ENCODE measurements at places on chromosomes 3 and 15.

GRCh38 chr3:187458921-187459320 is 90.7 kb downstream of the RTP4 start:
- DNase-seq: no peak

DNA sequence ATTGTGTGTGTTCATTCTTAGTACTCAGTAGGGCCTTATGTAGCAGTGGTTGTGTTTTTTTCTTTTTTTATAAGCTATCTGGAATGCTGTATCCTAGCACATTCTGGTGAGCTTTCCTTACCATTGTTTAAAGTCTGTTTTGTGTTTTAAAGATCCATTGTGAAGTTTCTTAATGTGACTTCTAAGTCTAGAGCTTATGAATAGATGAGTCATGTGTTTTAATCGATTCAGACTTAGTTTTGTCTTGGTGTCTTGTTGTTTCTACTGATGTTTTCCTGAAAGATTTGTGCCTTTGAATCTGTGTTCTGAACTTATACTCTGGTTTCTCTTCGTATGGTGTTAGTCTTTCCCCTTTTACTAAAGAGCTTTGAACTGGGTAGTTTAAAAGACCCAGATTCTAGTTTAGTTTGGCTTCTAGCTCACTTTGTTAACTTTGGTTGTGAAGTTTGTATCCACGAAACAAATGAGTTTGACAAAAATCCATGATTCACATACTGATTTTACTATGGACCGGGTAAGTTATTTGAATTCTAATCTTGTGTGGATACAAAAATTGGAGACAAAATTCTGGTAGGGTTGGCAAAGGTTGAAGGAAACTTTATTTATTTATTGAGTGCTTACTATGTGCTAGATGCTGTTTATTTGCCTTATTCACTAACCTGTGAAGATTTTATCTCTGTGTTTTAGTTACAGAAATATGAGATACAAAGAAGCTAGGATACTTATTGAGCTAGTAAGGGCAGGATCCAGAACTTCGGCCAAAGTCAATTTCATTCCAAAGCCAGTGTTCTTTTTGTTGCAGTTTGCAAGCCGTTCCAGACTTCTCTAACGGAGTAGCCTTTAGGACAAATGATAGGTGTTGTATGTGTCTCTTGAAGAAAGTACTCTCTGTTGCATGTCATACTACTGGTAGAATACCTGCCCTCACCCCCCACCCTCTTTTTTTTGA is 24.8 kb downstream of the AKAP13 start:
- no peak for DNase-seq

GRCh38 chr3:64224826-64225610 is at the start of gene PRICKLE2:
TSS of gene PRICKLE2 (minus strand) at chr3:64225466. CDS start at chr3:64198927, 26,539 bp downstream.
- DNase-seq: no peak

- DNase-seq: no peak
Measured at GRCh38 chr3:18234717-18235335, 190.3 kb downstream of the SATB1 start.

- DNase-seq: no peak
Measured at GRCh38 chr3:2863127-2863526, 247.0 kb downstream of the IL5RA start.

Measured in activated CD4-positive, alpha-beta T cell treated with anti-CD3 and anti-CD28 coated beads, Interleukin-2, amount 50 U/mL, for 4 hours (primary cell).